Activated naive CD4-positive, alpha-beta T cell treated with anti-CD3 and anti-CD28 coated beads, Interleukin-2, amount 50 U/mL, for 16 hours (primary cell): ENCODE measurements at places on chromosomes 1 and 21.

GRCh38 chr1:221118176-221118937 lies 239.1 kb downstream of the HLX start:
- no peak for DNase-seq

DNA sequence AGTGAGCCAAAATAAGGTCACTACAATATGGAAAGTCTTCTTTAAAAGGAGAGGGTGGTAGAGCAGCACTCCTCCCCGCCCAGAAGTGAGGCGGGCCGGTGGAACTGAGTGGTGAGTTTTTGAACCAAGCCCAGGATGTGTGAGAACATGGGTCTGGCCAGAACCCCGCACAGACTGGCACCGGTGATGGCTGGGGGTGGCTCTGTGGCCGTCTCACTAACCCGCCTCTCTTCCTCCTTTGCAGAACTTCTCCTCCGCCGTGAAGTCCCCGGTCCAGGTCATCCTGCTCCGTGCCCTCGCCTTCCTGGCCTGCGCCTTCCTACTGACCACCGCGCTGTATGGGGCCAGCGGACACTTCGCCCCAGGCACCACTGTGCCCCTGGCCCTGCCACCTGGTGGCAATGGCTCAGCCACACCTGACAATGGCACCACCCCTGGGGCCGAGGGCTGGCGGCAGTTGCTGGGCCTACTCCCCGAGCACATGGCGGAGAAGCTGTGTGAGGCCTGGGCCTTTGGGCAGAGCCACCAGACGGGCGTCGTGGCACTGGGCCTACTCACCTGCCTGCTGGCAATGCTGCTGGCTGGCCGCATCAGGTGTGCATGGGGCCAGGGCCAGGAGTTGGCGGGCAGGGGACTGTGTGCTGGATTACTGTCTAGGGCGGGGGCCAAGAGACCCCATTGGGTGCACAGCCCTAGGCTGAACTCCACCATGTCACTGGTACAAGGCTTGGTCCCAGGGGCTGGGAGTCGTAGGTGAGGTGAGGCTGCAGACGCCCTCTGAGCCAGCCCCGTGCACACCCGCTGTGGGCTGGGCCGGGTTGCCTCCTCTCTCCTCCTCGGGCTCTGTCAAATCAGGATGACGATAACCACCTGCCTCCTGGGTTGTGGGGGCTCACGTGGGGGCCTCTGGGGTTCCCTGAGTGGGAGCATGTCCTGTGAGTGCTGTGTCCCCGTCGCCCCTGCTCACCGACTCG lies 12.4 kb downstream of the TMEM201 start:
- DNase-seq = no peak

DNA sequence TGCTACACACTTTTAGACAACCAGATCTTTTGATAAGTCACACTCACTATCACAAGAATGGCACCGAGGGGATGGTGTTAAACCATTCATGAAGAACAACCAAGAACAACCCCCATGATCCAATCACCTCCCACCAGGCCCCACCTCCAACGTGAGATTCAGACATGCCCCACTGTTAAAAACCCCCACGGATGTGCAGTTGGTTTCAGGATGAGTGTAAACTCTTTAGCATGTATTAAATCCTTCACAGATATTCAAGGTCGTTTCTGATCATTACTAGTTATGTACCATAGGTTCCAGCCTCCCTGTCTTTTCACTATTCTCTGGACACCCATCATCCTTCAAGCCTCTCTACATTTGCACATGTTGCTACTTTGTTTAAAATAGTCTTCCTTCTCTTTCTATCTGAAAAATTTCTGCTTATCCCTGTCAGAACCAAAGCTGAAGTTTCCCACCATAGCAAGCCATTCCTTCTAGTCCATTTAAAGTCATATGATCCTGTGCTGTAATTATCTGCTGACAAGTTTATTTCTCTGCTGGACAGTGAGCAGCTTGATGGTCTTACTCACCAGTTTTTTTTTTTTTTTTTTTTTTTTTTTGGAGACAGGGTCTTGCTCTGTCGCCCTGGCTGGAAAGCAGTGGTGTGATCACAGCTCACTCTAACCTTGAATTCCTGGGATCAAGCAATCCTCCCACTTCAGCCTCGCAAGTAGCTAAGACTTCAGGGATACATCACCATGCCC lies 36.8 kb downstream of the MAP10 start:
- no peak for DNase-seq

GRCh38 chr1:55069280-55069679 lies 29.9 kb downstream of the PCSK9 start:
- no peak for DNase-seq

GRCh38 chr1:22949822-22950331 lies 22.8 kb downstream of the LACTBL1 start:
- DNase-seq = no peak

- no peak for DNase-seq
These were observed 22.5 kb upstream of the FRRS1 start for GRCh38 chr1:99788896-99789295.

DNA sequence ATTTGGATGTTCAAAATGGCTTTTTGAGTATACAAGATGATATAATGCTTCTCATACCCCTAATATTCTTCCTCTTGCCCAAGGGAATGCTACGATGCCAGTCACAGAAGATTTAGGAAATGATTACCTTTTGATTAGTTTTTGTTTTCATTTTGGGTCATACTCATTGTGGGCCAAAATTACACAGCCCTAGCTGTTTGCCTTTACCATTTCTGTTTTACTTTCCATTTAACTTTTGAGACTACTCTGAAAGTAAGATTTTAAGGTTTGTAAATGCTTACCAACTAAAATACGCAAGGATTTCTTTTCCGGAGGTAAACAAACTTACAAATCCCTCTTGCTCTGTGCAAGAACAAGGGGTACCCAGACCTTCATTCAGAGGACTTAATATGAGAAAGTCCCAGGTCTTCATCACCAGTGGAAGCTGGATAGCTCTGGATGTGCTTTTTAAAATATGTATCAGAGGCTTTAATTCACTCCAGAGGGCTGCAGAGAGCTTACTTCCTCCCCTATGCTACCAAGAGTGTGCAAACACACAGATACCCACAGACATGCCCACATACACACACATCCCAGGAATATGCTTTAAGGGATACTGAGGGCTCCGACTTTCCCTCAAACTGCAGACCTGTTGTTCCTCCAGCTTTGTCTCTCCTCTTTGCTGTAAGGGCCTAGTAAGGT lies 631.4 kb downstream of the SMYD3 start:
- DNase-seq = no peak
